ENCODE measurements at places on chromosomes 1 and 21.

- DNase-seq: no peak
Measured at GRCh38 chr1:11474826-11475225, 4.1 kb upstream of the DISP3 start.

DNA sequence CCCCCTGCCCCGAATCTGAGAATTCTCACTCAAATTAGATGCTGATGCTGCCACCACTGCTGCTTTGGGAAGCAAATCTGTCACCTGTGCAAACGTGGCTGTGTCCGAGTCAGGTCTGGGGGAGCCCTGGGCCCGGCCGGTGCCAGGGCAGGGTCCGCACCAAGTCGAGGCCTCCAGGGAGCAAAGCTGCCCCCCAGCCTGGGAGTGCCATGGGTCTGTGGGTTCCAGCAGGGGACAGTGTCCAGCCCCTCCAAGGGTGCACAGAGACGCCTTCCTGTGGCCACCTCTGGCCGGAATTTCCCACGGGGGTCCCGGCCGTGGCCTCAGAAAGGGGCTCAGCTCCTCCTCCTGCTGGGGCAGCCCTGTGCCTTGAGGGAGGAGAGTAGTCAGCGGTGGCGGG, 27.7 kb upstream of the TTLL10 start:
- DNase-seq: no peak

DNA sequence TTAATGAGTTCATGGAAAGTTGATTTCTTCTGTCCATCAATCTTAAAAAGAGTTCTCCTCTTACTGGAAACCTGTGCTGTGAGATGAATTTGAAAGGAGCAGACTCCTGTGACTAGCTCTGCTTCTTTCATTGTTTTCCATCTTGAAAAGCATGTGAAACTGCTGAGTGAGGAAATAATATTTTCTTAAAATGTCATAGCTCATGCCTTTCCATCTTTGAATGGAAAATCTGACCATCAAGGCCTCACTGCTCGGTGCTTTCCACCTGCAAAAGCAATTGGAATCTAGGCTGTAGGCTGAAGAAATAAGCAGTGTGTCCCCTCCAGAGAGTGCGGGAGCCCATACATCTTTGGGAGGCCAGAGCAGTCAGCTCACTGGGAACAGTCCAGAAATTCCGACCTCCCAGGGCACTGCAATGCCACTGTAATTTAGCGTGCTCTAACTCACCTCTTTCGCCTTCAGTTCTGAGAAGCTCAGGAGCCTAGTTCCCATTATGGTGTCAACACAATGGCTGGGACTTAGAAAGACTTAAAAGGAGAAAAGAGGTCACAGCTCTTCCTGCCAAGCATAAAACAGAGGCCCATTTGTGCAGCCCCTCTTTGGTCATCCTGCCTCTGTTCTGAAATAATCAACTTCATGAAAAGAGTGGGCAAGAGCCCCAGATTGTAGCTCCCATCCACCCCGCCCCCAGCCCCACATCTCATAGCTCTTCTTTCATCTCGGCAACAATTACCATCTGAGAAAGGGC, 50.4 kb upstream of the F3 start:
- no peak for DNase-seq

DNA sequence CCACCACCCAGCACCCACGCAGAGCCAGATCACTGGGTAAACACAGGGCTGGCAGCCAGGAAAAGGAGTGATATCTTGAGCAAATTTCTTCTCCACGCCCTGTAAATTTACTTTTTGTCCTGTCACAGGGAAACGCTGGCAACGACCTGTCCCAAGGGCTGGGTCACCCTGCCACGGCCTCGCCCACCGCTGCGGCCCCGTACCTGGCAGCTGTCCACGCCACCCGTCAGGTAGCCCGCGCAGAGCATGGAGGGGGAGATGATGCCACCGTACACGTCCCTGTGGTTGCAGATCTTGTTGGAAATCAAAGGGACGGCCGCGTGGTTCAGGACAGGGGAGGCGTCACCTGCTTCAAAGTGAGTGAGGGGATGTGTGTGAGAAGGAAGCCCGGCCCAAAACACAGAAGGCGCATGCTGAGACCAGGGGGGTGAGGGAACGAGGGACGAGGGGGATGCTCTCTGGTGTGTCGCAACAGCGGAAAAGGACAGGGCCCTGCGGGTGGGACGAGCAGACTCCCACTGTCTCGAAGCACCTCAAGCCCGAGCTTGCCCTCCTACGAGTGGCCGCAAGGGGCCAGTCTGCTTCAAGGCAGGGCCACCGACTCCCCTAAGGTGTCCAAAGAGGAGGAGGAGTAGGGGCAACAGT, 10.1 kb upstream of the TFF1 start:
- no peak for DNase-seq

DNA sequence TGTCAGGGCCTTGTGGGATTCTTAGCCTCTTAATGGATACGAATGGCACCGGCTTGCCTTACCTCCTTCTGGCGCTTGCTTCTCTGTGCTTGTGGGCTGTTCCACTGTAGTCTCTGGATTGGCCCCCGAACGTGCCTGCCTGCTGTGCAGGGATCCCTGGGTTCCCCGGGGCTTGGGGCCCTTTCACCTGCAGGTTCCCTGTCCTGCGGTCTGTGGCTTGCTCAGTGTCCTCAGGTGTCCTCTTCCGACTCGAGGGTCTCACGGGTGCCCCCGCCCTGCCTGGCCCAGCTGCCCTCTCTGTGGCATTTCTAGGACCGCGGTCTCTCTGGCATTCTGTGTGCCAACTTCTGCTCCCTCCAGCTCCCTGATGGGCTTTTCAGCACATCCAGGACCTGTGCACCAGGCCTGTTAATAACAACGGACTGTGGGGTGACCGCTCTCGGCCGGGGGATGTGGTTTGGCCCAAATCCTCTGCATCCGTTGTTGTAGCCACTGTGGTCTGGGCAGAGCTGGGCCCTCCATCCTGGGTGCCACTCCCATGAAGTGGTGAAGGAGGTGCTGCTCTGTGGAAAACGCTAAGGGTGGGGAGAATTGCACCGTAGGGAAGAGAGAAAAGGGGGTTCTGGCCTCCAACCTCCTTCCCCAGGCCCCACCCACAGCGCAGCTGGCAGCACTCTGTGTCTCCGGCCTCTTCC, 12.4 kb downstream of the COL18A1 start:
- no peak for DNase-seq

DNA sequence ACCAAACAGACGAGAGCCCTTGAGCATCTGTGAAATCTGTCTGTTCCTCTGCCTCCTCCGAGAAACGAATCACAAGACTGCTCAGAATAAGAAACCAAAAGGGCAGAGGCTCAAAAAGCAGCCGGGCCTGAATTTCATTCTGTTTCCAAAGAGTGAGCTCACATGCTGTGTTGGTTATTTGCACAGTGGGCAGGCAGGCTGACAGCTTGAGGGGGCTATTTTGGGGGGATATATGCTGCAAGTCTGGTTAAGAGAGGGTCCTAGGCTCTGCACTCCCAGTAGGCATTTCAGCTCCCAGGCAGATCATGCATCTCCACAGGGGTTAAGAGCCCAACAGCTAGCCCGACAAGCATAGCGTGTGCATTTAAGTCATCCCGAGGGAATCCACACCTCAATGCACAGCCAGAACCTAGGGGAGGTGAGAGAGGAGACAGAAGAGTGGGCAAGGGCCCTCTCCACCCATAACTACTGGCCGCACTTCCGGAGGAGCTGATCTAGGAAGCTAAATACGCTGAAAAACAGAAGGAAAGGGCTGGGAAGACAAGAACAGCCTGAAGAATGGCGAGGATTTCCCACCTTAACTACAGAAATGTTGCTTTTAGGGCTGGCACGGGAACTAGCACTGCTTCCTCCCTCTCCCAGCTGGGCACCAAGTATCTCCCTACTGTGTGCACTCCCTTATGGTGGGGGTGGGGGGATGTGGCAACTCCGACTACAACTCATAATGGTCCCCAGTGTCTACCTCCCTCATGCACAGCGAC, 3.7 kb downstream of the PGBD5 start:
- peak; percentile 58 for DNase-seq

- DNase-seq: no peak
Measured at GRCh38 chr1:83064589-83065242, 934.2 kb downstream of the TTLL7 start.

GRCh38 chr1:17725084-17725719, 29.9 kb upstream of the ACTL8 start:
- DNase-seq: no peak

DNA sequence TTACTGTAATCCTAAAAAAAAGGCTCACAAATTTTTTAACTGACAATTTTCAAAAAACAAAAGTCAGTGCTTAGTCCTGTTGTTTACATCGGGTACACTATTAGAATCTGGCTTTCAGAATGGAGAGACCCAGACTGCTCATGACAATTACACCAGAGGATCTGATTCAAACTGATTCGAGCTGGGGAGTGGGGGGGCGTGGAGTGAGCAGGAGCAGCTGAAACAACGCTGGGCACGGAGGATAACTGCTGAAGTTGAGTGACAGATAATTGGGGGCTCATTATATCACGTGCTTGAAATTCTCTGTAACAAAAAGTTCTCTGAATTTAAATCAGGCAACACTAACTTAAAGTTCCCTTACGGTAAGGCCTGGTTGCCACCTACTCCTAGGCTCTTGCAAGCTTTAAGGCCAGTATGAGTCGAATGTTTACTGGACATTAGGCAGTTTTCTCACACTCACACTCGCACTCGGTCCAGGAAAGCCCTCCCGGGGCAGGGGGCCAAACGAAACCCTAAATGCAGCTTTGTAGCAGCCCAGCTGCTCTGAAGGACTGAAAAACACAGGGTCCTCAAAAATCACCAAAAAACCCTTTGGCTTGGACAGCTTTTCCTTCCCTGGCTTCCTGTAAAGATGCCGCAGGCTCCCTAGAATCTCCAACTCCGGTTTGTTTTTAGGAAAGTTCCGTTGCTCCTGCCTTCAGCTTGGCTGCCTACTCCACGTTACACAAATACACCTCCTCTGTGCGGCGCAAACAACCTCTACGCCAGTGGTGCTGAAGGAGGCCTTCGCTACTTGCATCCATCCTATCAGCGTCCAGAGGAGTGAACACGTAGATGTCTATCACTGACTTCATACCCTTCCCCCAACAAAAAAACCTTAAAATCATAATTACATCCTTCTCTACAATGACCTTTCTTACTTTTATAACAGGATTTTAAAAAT, 42.9 kb downstream of the CAPZB start:
- DNase-seq: no peak

DNA sequence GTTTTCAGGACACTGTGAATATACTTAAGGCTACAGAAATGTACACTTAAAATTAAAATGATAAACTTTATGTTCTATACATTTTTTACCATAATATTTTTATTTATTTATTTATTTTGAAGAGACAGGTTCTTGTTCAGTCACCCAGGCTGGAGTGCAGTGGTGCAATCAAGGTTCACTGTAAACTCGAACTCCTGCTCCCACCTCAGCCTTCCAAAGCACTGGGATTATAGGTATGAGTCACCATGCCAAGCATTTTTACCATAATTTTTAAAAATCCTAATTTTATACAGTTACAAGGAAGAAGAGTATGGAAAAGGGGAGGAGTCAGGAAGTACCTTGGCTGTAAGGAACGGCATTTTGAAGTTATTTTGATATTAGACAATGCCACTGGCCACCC, 23.6 kb upstream of the ANGPTL3 start:
- no peak for DNase-seq

- DNase-seq: no peak
Measured at GRCh38 chr1:111085676-111086075, 54.2 kb downstream of the DRAM2 start.

DNA sequence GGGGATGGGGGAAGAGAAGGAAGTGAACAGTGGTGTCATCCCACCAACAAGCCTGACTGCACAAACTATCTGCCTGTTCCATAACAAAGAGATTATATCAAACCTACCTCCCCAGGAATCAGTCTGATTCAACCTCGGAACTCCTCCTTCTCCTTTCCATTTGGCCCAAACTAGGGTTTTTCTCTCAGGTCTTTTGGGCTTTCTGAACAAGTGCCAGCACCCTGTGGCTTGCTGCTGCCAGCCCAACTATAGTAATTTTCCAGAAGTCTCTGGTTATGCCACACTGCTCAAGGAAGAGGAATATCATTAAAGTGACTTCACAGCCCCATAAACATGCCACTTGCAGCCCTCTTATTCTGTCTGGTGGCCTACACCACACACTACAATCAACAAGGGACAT, 70.5 kb downstream of the RGS7 start:
- DNase-seq: no peak

DNA sequence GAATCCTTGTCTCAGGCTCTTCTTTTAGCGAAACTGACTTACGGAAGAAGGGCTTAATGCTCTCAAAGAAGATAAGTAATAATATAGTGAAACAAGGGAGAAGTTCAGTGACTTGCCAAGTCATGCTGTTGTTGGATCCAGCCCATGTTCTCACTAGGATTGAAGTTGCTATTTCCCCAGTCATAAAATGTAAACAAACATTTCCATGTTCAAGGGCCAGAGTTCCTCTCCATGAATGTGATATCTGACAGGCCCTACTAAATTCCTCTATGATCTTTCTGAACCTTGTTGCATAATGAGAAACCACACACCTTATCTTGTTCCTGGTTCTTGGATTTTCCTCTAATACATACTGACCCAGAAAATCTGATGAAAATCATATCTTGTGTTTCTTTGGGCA, 876.5 kb upstream of the B3GALT2 start:
- DNase-seq: no peak

- peak; percentile 49 for DNase-seq
Measured at GRCh38 chr21:36135391-36136102, 668 bp downstream of the CBR3 start.

DNA sequence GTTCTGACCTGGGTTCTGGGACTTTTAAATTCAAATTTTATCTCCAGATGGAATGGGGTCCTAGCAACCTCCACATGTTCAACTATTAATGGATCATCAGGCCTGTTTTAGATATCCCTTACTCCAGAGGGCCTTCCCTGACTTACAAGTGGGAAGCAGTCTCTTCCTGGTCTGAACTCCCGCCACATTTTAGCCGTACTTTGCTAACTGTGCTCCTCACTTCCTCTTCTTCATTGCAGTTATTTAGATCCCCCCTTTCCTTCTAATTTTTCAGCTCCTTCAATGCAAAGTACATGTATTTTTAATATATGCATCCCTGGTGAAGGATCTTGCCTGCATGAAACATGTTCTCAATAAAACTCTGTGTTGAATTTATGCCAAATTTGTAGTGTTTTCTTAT, 3.7 kb downstream of the CD1A start:
- no peak for DNase-seq

DNA sequence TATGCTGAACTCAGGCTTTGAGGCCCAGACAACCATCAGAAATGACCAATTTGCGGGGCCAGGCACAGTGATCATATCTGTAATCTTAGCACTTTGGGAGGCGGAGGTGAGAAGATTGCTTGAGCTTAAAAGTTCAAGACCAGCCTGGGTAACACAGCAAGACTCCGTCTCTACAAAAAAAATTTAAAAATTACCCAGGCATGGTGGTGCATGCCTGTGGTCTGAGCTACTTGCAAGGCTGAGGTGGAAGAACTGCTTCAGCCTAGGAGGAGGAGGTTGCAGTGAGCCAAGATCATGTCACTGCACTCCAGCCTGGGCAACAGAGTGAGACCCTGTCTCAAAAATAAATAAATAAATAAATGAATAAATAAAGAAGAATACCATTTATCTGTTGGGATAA, 156.5 kb downstream of the EIF4G3 start:
- no peak for DNase-seq

DNA sequence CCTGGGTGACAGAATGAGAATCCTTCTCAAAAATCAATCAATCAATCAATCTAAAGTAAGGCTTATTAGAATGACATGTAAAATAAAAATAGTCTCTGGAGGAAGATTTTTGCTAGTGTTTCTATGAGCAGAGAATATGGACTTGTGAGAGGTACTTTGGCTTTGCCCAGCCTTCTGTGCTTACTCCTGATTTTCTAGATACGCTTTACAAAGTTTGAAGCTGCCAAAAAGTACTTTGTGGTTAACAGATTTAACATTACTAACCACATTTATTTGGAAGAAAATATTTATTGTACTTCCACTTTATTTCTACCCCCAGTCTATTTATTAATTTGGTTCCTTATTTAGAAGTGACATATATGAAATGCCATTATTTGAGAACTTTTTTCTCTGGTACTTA, 41.0 kb downstream of the CEP350 start:
- no peak for DNase-seq

All from NCI-H1092 (cell line).